Cardiac septum (tissue), 1 donor: ENCODE measurements at places on chromosomes 2 and 18.

DNA sequence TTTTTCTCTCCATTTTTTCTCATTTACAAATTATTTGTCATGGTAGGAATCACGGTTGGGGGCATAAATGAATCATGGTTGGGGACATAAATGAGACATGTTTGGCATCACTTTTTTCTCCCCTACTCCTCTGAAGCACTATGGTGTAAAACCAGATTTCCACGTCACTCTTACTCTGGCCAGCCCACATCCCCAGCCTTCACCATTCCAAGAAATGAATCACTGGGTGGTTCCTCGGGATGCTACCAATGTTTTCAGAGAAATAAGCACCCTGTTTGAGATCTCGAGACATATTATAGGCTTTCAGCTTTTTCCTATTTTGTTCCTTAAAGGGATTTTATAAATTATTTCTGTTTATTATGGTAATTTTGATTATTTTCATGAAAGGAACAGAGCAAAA, 155.0 kb upstream of the SLC8A1 start:
- no peak for DNase-seq

DNA sequence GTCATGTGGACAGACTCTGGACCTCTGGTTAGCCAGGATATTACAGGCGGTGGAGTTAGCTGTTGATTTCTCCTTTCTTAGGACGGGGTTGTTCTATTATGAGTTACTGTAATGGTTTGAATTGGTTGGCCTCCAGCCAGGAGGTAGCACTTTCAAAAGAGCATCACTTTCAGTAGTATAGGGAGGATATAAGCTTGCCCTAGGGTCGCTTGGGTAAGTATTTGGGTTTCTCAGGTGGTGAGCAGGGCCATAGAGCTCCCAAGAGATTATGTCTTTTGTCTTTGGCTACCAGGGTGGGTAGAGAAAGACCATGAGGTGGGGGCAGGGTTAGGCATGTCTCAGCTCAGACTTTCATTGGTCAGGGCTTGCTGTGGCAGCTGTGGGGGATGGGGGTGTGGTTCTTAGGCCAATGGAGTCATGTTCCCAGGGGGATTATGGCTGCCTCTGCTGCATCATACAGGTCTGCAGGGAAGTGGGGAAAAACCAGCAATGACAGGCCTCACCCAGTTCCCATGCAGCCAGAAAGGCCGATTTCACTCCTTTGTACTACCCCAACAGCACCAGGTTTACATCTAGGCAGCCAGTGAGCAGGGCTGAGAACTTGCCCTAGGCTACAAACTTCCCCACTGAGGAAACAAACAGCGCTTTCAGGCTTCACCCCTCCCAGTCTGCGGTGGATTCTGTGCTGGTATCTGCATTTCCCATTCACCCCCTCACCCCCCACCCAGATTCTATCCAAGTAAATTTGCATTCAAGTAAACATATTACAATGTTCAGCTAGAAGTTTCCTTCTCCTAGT, 89.4 kb upstream of the SLC38A11 start:
- no peak for DNase-seq

DNA sequence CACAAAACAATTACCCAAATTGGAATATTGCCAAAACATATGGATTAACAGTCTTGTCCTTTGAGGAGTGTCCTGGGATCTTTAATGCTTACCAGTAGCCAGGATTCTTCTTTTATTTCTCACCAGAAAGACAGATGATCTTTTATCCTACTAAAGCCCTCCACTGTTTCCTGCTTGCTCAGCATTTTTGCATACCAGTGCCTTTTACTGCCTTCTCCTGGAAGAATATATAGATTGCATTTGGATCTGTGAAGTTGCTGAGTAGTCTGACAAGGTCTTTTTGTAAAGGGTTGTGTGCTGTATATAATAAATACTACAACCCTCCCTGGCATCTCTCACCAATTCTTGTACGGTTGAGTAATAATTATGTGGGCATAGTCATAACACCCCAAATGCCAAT, 652.2 kb downstream of the LRRTM4 start:
- DNase-seq = no peak

DNA sequence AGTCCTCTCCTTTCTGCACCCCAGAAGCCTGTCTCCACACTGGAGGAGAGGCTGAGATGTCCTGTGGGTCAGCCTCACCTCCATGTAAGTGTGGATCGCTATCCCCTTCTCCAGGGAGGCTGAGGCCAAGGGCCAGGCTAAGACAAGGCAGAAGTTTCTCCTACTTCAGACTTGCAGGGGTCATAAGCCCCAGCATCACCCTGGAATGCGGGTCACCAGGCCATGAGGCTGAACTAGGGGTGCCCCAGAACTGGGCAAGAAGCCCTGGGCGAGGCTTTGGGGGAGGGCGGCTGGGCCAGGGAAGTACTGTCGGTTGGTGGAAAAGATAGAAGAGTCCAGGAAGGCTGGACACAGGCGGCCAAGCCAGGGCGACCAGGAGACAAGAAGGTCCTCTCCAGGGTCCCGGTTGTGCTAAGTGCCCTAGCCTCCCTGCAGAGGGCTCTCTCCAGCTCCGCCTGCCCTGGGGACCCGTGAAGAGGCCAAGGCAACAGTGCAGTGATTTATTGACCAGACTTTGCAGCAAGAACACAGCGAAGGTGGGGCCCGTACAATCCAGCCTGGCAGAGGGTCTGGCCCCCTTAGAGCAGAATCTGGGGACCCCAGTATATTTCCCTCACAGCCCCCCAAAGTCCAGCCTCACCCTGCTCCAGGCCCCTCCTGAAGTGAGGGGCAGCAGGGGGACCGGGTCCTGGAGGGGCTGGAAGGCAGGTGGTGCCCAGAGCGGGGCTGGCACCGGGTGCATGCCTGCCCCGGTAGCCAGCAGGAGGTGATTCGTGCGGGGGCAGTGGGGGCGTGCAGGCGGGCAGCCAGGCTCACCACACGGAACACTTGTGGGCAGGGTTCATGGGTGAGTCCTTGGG, 8.1 kb downstream of the ECEL1 start:
- DNase-seq = no peak

- no peak for DNase-seq
Observed at GRCh38 chr2:171956135-171956825, 34.0 kb downstream of the HAT1 start.

GRCh38 chr2:110998311-110998710, 122.4 kb upstream of the BCL2L11 start:
- DNase-seq = no peak

- no peak for DNase-seq
Observed at GRCh38 chr2:234747032-234747431, 204.8 kb upstream of the SH3BP4 start.

DNA sequence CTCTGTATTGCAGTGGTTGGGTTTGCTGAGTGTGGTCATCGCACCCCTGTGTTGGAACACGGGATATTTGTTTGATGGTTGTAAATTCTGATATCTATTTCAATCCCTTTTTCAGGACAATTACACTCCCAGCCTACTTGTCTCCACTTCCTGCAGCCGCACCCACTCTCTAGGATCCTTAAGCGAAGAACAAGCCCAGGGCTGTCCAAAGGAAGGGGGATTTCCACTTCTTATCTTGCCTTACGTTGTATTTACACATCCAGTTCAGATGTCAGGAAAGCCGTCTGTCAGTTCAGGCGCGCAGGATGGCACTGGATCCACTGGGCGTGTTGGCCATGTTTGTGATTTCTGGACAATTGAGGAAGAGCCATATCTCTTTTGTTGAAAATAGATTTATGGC, 834.5 kb upstream of the SALL3 start:
- no peak for DNase-seq

GRCh38 chr2:74206180-74206688, 7.8 kb downstream of the MTHFD2 start:
- no peak for DNase-seq

- no peak for DNase-seq
Observed at GRCh38 chr2:39118786-39119499, 1.9 kb downstream of the SOS1 start.

DNA sequence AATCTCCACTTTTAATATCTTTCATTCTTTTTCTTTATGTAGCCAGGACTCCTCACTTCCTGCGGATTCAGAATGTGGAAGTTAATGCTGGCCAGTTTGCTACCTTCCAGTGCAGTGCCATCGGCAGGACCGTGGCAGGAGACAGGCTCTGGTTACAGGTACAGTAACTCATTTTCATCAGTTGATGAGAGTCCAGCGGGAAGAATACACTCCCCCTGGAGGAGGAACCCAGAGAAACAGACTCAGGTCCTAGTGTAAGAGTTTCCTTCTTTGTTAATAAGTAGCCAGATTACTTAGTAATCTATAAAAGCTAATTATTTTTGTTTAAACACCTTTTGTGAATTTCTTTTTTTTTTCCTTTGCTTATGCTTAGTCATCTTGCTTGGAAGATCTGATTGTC, 359.4 kb downstream of the PTPRM start:
- DNase-seq = no peak

DNA sequence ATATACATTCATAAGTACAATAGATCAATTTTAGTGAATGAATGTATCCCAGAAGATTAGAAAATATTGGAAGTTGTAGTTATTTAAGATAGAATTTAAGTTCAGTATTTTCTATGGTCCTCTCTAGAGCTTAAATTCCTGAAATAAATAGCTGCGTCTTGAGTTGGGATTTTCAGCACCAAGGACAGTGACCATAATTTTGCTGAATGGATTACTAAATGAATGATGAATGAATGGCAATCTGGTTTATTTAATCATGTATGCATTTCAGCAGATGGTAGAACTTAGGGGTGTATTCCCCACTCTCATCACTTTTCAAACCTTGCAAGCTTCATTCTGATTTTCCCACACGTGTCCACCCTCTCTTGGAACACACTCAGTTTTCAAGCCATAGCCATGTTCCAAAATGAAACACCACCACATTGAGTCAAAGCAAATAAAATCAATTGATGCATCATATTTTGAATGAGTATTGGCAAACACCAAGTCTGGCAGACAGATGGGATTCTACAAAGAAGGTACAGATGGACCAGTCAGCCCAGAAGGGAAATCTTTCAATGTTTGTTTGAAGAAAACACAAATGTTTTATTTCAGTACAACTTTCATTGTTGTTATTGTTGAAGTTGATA, 362.2 kb upstream of the NXPH2 start:
- no peak for DNase-seq

DNA sequence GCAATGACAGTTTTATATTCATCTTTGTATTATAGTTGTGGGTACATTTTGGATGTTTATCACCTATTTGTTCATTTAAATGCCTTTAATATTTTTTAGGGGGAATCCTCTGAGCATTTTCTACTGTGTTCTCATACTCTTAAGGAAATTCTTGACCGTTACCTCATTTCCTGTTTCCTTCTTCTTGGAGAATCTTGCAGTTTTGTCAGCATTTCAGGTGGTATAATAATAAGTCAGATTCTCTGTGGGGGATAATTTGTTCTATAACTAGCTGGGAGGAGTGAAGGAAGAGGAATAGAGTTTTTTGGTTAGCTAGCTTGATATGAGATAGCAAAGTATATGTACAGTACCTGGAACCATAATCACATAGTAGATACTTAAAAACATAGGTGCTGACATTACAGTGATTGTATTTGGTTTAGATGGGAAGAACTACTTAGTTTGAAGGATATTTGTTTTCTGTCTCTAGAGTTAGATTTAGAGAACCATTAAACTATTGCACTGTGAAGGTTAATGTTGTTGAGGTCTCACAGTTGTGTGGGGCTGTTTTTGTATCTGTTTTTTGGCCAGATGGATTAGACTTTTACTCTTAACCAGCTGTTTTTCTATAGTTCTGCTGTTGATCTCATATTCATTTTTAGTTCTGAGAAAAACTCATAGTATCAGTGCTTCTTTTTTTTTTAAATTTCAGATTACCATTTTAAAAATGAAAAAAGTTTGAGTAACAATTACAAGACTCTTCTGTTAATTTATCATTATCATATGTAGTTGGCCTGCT, 14.2 kb downstream of the MTX2 start:
- DNase-seq = no peak

DNA sequence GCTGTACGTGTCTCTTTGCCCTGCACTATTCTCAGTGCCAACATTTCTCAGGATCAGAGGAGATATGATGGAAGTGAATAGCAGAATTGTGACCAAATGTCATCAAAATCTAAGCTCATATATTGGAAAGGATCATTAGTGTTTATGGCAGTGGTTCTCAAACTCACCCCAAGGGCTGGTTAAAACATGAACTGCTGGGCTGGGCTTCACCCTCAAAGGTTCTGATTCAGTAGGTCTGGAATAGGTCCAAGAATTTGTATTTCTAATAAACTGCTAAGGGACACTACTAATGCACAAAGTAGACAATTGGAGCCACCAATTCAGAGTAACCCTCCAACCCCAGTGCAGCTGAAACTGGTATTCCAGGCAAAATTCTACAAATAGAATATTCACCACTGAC, 317.9 kb upstream of the UBE2E3 start:
- no peak for DNase-seq

- no peak for DNase-seq
Observed at GRCh38 chr2:149033716-149034115, 4.8 kb upstream of the LYPD6B start.

GRCh38 chr2:29688429-29688828, 233.0 kb downstream of the ALK start:
- DNase-seq = no peak

DNA sequence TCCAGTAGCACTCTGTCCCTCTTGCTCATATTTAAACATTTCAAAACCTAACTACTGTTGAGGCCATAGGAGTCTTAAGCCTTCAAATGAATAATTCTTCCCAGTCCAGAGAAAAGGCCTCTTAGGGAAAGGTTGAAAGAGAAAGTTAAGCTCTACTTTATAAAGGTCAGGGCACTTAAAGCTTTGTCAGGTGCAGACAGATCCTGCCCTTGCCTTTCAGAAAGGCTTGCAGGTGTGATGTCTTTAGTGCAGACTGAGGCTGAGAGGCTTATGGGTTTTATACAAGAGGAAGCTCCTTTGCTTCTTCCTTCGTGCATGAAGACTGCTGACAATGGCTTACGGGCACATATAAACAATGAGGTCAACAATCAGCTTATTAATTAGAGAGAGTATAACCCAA, 105.0 kb upstream of the LINC00305 start:
- no peak for DNase-seq

- DNase-seq = no peak
Observed at GRCh38 chr2:111945444-111946293, 47.3 kb downstream of the MERTK start.

DNA sequence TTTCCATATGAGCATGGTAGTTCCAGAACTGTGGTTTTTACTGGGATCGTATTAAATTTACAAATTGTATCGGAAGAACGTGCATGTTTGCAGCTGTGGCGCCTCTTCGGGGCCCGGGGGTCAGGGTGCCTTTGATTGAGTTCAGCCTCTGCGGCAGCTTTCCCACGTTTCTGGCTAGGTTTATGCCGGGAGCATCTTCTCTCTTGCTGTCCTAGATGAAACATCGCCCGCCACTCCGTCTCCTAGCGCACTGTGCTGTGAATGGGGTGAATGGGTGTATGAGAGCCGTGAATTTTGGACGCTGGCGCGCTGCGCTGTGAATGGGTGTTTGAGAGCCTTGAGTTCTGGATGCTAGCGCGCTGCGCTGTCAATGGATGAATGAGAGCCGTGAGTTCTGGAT, 12.3 kb downstream of the PDCD1 start:
- peak; percentile 27 for DNase-seq

- no peak for DNase-seq
Observed at GRCh38 chr18:64115881-64116280, 33.0 kb downstream of the LINC00305 start.

GRCh38 chr18:79275461-79275860, 120.3 kb upstream of the NFATC1 start:
- DNase-seq = no peak
